Stimulated activated CD4-positive, alpha-beta T cell treated with anti-CD3 and anti-CD28 coated beads, Interleukin-12 subunit alpha, Interleukin-12 subunit beta, amount 100 ng/mL, for 24 hours (primary cell): ENCODE measurements at places on chromosomes 2 and 18.

DNA sequence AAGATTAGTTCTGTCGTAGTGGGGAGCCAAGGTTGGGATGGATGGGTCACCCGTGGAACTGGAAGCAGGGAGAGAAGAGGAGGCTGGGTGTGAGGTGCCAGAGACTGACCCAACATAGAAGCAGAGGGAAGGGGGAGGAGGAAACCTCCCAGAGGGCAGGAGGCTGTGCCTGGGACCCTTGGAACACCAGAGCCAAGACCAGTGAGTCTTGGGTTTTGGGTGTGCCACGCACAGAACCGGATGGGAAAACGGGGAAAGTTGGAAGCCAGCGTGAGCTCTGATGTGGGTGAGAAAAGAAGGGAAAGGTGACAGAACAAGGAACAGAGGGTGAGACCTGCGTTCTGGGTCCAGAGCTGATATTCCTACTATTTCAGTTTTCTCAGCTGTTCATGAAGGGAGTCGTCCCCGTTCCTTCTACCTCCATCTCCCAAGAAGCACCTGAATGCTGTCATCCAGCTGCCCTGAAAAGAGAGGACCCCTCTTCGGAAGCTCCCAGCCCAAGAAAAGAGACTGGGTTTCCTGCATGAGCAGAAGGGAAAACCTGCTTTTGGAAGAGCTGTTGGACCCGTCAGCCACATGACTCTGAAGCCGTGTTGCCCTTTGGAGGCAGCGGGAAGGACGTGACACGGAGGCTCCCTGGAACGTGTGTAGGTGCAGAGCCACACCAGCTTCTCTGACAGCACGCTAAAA lies 250.1 kb downstream of the NDUFA10 start:
- DNase-seq: no peak

GRCh38 chr2:25042321-25043240 lies 705 bp downstream of the EFR3B start:
- DNase-seq: no peak

- DNase-seq: no peak
Observed at GRCh38 chr2:218043701-218044109, 25.3 kb upstream of the RUFY4 start.

GRCh38 chr2:160317181-160318099 lies 117.4 kb upstream of the ITGB6 start:
- DNase-seq: no peak

DNA sequence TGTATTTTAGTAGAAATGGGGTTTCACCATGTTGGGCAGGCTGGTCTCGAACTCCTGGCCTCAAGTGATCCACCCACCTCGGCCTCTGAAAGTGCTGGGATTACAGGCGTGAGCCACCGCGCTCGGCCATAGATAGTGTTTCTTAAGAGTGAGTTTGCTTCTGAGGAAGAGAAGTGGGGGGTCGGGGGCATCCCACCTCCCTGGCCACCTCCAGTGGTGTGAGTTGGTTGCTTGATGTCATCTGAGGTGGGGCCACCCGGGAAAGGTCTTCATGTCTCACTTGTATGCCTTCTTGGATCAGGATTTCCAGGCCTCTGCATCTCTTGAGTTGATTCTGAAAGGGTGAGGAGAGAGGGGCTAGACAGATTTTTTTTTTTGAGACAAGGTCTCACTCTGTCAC lies 57.1 kb downstream of the AGAP1 start:
- DNase-seq: no peak

DNA sequence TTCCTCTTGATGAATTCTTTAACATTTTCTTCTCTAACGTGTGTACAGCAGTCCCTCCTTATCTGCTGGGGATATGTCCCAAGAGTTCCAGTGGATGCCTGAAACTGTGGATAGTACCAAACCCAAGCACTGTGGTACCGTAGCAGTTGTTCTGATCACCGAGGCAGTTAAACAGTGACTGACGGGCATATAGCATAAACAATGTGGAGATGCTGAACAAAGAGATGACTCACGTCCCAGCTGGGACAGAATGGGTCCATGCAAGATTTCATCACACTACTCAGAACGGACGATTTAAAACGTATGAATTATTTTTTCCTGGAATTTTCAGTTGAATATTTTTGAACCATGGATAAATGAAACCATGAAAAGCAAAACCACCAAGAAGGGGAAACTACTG lies 54.5 kb upstream of the SPAG16 start:
- DNase-seq: no peak

DNA sequence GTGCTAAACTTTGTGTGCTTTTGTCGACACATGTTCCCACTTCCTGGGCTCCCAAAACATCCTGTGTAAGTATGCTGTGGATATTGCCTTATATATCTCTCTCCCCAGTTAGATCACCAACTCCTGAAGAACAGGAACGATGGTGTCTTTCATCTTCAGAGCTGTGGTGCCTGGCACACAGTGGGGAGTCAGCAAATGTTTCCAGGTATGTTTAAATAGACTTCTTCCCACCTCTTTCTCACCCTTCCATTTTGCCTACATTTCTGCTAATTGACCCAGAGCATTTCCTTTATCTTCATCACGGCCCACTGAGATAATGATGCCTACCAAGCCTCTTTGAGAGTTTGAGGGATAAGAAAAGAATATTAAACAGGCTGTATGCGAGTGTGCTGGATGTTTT lies 60.7 kb downstream of the RND3 start:
- no peak for DNase-seq

- DNase-seq: no peak
Observed at GRCh38 chr2:16160281-16161084, 220.1 kb downstream of the MYCN start.

DNA sequence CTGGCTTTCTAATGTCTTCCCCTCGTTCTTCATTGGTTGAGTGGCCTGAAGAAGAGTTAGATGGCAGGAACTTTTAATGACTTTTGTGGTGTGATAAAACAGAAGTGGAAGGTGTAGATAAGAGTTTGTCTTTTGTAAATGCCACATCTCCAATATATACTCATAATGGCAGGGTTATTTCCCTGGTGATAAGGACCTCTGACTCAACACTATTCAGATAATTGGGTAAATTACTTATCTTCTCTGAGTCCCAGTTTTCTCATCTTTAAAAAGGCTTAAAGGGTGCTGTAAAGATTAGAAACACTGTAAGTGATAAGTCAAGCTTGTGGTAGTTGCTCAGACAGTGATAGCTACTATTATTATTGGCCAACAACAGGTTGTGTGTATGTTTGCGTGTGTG lies 9.5 kb downstream of the KLHL14 start:
- no peak for DNase-seq

DNA sequence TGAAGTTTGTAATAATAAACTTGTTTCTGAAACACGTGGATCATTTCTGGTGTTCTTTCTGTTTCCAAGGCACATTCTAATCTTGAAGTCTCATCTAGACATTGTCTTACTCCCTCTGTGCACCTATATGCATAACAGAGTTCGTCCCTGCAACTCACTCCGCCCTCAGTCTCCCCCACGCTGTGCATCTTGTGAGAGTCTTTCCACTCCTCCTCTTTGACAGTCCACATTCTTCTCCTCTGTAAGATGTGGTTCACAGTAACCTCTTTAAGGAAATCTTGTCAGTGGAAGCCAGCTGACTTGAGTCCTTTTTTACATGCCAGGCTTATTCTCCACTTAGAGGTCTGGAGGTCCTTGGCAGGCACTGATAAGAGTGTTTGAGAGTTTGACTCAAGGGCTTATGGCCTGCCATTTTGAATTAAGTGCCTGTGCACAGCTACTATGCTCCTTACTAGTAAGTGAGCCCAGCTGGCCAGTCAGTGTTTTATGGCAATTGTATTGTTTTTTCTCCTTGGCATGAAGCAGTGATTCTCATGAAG lies 108.9 kb upstream of the IL1R2 start:
- no peak for DNase-seq

DNA sequence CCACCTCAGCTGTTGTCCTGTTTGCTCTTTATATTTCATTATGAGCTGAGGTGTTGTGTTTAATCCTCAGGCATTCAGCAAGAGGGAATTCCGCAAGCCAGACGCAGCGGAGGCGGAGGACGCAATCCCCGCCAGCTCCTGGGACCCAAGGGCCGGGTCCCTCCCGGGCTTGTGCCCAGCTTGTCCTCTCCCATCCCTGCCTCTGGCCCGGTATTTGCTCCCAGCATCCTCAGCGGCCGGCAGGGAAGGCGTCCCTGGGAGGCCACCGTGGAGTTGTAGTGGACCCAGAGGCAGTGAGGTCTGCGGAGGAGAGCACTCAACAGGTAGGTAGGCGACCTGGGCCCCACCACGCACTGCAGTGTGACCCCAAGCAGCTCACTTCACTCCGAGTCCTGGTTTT lies 42.5 kb upstream of the FOSL2 start:
- DNase-seq: no peak

- no peak for DNase-seq
Observed at GRCh38 chr2:219020604-219021365, 20.5 kb downstream of the CFAP65 start.

DNA sequence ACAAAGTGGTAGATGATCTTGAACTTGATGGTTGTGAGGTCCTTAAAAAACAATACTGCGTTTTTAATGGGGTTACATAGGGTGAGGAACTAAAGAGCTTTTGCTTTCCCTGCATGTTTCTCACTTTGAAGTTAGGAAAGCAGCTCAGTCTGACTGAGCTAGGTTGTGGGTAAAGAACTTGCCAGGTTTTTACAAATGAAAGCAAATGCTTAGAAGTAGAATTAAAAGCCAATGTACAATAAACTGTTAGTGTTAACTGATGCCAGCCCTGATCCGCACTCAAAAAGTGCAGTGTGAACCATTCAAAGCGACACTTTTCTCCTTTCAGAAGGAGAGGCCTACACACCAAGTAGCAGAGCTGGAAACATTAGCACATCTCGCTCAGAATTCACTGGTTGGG lies 270.3 kb downstream of the AGPS start:
- no peak for DNase-seq

DNA sequence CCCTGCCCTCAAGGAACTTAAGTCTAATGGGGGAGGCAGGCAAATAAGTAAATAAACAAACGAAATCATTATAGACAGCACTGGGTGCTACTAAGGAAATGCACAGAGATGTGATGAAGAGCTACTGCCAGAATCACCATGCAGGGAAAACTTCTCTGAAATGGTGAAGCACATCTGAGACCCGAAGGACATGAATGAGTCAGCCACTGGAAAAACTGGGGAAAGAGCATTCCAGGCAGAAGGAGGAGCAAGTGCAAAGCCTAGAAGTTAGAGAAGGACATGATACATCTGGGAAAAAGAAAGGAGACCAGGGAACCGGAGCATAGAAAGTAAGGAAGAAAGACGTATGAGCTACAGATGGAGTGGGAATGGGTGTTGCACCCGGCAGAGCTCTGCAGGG lies 56.8 kb downstream of the TGFA start:
- no peak for DNase-seq

DNA sequence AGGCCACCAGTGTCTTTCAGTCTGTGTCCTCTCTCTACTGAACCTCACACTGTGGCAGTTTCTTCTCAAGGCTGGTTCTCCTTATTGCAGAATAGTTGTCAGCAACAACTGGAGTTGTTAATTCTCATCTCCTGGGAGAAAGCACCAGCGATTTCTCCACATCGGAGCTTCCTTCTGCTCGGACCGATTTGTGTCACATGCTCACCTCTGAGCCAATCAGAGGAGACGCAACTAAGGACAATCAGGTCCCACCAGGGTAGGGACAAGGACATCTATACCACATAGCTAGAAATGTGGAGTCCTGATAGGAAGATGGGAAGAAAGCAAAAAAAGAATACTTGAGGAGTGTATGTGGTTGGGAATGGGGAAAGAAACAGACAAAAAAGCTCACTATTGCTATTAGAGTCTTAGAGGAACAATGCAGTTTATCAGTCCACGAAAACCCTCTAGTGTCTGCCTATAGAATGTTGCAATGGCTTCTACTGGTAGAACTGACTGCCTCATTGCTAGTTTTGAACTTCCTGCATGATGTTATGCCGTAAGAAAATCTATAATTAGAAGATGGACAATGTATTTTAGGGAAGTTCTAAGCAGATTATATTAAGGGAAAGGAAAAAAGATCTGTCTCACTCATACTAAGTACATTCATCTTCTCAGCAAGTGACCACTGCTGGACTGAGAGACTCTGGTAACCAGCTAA lies 169.7 kb downstream of the CDCA7 start:
- DNase-seq: no peak

DNA sequence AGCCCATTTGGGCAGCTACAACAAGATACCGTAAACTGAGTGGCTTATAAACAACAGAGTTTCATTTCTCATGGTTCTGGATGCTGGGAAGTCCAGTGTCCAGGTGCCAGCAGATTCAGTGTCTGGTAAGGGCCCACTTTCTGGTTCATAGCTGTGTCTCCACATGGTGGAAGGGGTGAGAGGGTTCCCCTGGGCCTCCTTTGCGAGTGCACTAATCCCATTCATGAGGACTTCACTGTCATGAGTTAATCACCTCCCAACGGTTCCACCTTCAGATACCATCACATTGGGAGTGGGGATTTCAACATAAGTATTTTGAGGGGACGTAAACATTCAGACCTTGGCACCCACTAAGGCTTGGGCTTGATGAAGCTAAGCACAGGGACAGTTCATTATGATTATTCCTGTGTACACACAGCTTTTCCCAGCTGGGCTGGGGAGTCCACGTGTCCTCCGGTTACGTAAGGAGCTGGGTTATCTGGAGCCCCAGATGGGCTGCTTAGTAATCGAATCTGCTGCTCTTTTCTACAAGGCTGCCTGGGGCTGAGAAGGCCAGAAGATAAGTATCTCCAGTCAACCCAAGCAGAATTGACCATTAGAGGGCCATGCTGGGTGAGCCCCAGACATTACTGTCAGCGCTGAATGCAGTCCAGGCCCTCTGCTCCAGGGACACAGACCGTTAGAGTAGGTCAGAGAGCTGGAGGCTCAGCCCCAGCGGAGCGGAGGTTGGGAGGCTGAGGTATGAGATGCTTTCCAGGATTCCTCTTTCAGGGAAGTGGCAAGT lies 42.7 kb downstream of the EPAS1 start:
- DNase-seq: no peak
